ENCODE measurements at places on chromosomes 11 and 22.

DNA sequence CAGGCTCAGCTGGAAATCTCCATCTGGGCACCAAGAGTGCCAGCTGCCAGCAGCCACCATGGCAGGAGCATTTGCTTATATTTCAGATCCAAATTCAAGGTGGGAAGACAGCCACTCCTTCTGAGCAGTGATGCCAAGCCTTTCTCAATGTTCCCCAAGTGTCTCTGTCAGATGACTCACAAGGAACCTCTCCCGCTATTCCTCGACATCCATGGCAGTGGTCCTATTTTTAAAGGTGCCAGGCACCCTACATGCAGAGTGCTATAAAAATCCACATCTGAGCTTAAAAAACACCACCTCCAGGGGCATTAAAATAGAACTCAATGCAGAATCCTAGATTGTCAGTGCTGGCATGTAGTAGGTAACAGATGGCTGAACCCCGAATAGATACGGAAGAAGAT lies 112.1 kb downstream of the SLC1A2 start:
- DNase-seq, result no peak

DNA sequence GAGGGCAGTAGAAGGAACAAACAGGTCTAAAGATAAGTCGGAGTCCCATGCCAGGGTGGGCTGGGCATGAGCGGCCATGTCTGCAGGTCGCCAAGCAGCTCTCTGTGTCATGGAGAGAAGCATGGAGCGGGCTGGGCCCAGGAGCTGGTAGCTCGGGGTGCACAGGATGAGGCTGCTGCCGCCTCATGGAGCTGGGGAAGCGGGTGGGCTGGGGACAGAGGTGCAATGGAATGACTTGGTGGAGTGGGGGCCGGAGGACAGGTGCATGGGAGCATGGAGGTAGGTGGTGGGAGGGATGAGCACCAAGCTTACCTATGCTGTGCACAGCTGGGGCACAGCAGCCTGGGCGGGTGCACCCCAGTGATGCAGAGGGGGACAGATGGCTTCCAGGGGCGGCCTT lies 3.6 kb downstream of the NRXN2 start:
- no peak for DNase-seq

- no peak for DNase-seq
Measured at GRCh38 chr22:47591709-47592108, 829.3 kb downstream of the TBC1D22A start.

DNA sequence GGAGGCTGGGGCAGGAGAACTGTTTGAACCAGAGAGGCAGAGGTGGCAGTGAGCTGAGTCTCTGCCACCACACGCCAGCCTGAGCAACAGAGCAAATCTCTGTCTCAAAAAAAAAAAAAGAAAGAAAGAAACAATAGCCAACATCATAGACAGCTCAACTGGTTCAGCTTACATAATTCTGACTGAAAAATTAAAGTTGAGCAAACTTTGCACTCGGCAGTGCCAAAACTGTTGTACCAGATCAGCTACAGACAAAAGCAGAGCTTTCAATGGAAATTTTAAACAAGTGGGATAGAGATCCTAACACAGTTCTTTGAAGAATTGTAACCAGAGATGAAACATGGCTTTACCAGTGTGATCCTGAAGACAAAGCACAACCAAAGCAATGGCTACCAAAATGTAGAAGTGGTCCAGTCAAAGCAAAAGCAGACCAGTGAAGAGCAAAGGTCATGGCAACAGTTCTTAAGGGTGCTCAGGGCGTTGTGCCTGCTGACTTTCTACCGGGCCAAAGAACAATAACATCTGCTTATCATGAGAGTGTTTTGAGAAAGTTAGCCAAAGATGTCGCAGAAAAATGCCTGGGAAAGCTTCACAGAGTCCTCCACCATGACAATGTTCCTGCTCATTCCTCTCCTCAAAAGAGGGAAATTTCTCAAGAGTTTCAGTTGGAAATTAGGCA lies 59.3 kb downstream of the TTC28 start:
- no peak for DNase-seq

DNA sequence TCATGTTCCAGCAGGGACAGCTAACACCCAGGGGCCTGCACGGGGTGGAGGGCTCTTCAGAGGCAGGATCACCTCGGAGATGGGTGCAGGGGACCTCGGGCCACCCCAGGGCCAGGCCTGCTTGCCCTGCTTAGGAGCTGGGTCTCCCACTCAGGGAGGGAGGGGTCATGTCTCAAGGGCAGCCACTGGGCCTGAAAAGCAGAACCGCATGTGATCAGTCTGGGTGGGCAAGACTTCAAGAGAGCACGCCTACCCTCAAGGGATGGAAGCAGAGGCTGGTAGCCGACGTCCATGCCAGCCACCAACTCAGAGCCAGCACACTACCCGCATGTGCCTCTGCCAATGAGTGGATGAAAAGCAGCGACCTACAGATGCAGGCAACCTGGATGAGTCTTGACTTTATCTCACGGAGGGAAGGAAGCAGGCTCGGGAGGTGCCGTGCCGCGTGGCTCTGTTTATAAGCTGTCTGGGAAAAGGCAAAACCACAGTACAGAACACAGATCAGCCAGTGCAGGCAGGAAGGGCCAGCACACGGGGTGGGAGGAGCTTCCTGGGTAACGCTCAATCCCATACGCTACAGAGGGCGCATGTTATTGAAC lies 16.0 kb downstream of the TBX1 start:
- DNase-seq, result no peak

DNA sequence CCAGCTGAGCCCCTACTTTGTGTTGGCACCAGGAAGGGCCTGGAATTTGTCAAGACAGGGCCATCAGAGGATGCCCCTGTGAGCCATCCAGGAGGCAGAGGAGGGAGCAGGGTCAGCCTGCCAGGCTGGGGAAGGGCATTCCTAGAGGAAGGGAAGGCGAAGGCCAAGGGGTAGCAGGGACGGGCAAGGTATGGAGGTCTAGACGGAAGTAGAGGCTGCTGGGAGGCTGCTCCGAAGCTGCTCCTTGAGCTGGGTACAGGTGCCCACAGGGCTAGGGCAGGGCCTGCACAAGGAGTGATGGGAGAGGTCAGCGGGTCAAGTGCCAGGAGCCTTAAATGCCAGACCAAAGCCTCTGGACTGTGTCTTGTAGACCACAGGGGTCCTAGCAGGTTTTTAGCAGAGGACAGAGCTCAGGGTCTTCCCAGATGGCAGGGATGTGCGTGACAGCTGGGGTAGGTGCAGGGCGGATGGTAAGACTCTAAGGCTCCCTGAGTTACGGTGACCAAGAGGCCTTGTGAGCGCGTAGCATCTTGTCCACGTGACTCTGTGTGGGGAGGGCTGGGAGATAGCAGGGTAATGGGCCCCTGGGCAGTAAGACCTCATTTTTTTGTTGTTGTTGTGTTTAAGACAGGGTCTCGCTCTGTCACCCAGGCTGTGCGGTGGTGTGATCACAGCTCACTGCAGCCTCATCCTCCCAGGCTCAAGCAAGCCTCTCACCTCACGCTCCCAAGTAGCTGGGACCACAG lies 31.7 kb upstream of the CSNK1E start:
- no peak for DNase-seq

- DNase-seq, result no peak
Measured at GRCh38 chr11:74154620-74155281, 16.1 kb downstream of the C2CD3 start.

DNA sequence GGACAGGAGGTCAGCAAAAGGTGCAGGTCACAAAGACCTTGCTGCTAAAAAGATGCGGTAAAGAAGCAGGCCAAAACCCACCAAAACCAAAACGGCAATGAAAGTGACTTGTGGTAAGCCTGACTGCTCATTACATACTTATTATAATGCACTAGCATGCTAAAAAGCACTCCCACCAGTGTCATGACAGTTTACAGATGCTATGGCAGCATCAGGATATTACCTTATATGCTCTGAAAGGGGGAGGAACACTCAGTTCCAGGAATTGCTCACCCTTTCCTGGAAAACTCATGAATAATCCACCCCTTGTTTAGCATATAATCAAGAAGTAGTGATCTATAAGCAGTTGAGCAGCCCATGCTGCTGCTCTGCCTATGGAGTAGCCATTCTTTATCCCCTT lies 45.2 kb upstream of the SLC5A12 start:
- no peak for DNase-seq

DNA sequence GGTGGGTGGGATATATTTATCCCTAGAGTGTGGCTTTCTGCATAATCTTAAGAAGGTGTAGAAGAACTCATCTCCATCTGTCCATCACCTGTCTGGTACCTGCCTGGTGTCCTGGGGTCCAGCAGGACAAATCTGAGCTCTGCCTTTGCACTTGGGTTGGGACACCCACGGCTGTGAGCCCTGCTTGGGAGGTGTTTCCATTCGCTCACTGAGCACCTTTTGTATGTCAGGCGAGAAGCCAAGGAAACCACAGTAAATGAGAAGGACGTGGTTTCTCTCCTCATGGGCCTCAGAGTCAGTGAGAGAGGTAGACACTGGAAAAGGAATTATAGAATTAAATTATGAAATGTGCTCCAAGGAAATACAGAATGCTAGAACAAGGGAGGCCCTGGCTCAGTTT lies 555.9 kb downstream of the MIAT start:
- no peak for DNase-seq

DNA sequence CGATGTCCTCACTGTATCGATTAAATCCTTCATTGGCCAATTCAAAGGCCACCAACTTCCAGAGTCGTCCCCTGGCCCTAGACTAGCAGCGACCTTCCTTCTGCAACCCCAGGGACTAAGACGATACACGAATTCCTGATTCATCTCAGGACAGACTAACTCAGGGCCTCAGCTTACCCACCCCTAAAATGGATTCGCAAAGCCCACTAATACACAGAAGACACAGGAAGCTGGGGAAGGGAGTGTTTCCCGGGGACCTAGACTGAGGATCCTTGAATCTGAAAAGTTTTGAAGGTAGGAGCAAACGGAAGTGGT lies 509 bp downstream of the LAMTOR1 start:
- DNase-seq, result no peak

DNA sequence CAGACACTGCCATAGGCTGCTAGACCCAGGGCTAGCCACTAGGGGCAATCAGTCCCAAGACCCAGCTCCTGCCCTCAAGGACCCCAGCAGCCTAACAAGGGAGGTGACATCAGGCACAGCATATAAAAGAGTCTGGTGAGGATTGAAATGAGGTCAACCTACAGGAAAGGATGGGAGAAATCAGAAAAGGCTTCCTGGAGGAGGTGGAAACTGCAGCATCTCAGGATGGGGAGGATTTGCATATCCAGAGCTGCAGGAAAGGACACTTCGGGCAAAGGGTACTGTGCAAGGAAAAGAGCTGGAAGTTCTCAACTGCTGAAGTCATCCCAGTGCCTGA lies 2.9 kb upstream of the ARFGAP2 start:
- no peak for DNase-seq

DNA sequence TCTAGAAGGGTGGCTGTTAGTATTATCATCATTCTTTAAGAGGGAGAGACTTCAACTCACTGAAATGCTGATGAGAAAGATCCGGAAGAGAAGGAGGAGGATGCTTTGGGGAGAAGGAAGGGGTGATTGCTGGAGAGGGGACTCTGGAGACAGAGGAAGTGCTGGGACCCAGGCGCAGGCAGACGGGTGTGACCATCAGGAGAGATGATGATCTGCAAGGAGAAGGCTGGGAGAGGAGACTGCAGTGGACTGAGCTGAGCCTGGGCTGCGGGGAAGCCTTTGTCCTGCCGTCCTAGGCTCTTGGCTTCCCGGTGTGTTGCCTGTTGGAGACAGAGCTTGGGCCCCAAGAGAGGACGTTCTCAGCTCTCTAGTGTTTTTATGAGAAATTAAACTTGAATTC lies 22.6 kb downstream of the RASD2 start:
- no peak for DNase-seq

GRCh38 chr11:128905345-128906184 lies 14.4 kb downstream of the KCNJ5 start:
- no peak for DNase-seq

- DNase-seq, result no peak
Measured at GRCh38 chr22:48432781-48433518, 1394.7 kb downstream of the BRD1 start.

DNA sequence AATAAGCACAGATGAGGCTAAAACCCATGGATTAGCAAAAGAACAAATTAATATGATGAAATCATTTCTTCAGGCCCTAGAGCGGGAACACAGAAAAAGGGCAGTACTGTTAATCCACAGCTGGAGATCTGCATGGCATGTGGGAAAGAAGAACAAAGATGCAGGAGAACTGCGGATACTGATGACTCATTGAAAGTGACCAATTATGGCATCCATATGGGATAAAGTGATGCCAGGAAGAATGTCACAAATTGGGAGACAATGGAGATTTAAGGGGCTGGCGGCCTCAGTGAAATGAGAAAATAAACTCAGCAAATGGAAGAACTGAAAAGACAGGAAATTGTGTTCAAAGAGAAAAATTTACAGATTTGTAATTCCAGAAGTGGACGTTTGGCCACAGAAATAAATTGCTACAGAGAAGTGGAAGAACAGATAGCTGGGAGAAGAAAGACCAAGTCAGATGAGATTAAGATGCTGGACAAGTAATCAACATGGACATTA lies 39.4 kb downstream of the SIK3 start:
- DNase-seq, result no peak

DNA sequence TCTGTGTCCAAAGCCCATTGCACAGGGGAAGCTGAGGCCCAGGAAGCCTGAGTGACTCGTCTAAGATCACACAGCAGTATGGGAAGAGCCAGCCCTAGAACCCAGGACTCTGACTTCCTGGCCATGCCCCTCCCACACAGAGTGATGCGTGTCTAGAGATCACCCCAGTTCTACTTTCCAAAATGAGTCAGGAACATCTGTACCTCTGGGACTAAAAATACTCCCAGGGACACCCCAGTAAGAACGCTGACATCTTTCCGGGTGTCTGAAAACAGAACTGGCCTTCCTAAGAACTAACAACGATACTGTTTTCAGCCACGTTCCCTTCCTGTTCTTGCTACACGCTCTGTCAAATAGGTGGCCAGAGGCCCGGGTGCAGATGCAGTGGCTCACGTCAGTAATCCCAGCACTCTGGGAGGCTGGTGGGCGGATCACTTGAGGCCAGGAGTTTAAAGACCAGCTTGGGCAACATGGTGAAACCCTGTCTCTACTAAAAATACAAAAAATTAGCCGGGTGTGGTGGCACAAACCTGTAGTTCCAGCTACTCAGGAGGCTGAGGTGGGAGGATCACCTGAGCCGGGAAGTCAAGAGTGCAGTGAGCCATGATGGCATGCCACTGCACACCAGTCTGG lies 21.7 kb upstream of the PDGFB start:
- no peak for DNase-seq

GRCh38 chr11:120329556-120329955 lies 4.5 kb downstream of the TLCD5 start:
- no peak for DNase-seq

- DNase-seq, result no peak
Measured at GRCh38 chr11:121547574-121547973, 94.8 kb upstream of the SORL1-AS1 start.

GRCh38 chr22:42307806-42308563 lies 37.5 kb upstream of the TCF20 start:
- no peak for DNase-seq

GRCh38 chr11:70522309-70522592 lies 123.9 kb downstream of the CTTN start:
- no peak for DNase-seq

DNA sequence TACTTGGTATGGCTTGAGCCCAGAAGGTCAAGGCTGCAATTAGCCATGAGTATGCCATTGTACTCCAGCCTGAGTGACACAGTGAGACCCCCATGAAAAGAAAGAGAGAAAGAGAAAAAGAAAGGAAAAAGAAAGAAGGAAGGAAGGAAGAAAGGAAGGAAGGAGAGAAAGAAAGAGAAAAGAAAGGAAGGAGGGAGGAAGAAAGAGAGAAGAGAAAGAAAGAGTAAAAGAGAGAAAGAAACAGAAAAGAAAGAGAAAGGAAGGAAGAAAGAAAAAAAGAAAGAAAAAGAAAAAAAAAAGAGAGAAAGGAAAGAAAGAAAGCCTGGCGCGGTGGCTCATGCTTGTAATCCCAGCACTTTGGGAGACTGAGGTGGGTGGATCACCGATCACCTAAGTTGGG lies 77.5 kb downstream of the CSTPP1 start:
- no peak for DNase-seq

Measured in stimulated activated CD4-positive, alpha-beta T cell treated with anti-CD3 and anti-CD28 coated beads, Interleukin-1b, Interleukin-23, amount 100 ng/mL, for 24 hours (primary cell).